ENCODE measurements at places on chromosomes 12 and 14. TPM values are rescaled to one million over a fixed set of nuclear protein-coding genes. Genes with fewer than 3 reads are reported as not detected.

KLRC4 gene
- 1.2 TPM for total RNA-seq

CPNE6 gene
- total RNA-seq = not detected

PAH gene
- total RNA-seq = not detected

KIF5A gene
- total RNA-seq = 0.11 TPM

TDRD9 gene
- total RNA-seq = 6.5 TPM

E2F7 gene
- 3.8 TPM for total RNA-seq

IAPP gene
- not detected for total RNA-seq

SUPT16H gene
- total RNA-seq = 55.4 TPM

VRTN gene
- total RNA-seq = not detected

NR2C1 gene
- 15.1 TPM for total RNA-seq

RAN gene
- 403 TPM for total RNA-seq

FBLN5 gene
- 4.2 TPM for total RNA-seq

WNT5B gene
- 12.6 TPM for total RNA-seq

PTPRR gene
- total RNA-seq = 0.87 TPM

TEX52 gene
- not detected for total RNA-seq

GYS2 gene
- not detected for total RNA-seq

CISTR gene
- not detected for total RNA-seq

Measured in placental epithelial cell (primary cell).